ENCODE measurements at places on chromosomes 6 and 20. TPM values are rescaled to one million over a fixed set of nuclear protein-coding genes. Genes with fewer than 3 reads are reported as not detected.

GRCh38 chr6:111721753-111722154, 116.1 kb upstream of the TRAF3IP2 start:
- peak; percentile 80 for DNase-seq

DNA sequence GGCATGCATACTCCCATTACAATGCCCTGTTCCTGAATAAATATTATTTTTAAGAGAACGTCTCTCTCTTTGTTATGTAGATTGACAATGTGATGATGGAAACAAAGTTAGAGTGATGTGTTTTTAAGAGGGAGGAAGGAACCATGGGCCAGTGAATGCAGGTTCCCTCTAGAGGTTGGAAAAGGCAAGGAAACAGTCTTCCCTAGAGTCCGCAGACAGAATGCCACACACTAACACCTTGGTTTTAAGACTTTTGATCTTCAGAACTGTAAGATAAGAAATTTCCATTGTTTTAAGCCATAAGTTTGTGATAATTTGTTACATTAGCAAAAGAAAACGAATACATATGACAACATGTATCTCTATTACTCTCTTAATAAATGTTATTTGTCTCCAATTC, 4.7 kb upstream of the CENPW start:
- DNase-seq, result no peak

DNA sequence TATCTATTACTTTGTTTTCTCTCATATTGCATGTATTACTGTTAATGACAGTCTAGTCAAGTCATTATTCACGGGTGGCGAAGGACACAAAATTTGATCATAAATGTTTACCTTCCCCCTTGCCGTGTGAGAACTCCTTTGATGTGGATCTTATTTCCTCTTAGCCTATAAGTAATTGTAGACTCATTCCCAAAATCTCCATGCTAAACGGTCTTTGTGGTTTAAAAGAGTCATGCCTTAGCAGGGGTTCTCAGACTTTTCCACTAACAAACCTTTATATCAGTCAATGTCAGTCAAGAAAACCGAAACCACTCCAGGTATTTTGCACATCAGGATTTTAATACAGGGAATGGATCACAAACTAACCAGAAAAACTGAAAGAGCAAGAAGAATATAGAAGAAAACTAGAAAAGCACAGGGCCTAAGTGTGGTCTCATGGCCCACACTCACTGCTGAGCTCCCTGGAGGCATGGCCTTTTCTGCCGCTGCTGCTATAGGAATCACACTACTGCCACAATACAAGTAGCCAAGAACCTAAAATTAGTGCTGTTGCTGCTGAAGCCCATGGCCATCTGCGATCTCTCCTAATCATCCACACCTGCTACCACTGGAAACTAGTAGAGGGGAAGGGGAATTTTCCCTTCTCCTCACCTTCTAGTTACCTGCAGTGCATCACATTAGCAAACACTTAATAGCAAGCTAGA, 186.0 kb upstream of the POU3F2 start:
- no peak for DNase-seq

DNA sequence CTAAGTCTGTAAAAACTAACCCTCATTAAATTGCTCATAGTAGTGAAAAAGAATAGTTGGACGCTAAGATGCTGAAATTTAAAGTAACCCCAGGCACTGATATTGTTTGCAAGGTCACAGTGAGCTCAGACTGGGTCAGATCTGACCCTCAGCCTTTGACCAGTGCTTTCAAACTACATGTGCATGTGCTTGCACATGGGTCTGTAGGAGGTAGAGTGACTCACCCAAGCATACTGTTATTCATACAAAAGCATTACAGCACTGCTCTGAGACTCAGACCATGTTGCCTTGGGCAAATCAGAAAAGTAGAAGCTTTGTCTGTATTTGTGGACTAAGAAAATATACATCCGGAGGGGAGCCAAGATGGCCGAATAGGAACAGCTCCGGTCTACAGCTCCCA, 326.4 kb upstream of the MARCKS start:
- DNase-seq, result peak; percentile 58

Gene HCRTR2
- total RNA-seq, result not detected

DNA sequence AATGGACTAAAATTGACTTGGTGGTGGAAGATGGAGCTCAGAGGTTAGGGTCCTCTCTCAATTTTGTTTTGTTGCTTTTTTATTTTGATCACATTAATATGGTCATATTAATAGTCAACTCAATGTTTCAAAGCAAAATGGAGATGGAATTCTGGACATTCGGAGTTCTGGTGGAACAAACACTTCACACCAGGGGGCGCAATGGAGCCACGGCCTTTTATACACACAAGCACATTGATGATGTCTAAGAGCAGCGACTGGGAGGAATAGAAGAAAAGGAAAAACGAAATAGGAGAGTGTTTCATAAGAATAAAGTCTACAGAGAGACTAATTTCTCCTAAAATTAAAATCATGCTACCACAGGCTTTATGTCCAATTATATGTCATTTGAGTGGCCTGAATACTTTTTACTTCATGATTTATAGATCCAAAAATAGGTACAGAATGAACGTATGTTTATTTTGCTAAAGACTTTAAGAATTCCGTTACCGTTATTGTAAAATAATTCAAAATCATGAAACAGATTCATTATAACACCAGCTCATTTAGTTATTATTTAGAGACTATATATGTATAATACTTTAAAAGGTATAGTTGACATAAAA, 197.6 kb upstream of the SASH1 start:
- peak; percentile 84 for DNase-seq

DNA sequence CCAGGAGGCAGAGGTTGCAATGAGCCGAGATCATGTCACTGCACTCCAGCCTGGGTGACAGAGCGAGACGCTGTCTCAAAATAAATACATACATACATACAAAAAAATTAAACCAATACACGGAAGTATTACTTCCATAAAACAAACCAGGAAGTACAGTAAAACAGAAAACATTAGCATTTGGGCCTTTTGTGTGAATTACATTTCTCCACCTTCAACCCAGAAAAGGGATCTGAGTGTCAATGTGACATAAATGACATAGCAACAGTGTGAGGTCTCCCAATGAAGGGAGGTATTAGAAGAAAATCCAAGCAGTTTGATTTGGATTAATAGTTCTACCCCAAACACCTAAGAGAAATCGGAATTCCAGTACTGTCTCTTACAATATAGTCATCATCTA, 10.1 kb downstream of the CSNK2A1 start:
- no peak for DNase-seq

- no peak for DNase-seq
These were observed 2.1 kb downstream of the BTN1A1 start for GRCh38 chr6:26502165-26502564.

GRCh38 chr6:136921936-136922684, at the start of gene SLC35D3:
Gene SLC35D3 (plus strand): TSS chr6:136922301. CDS start chr6:136922429, 128 bp downstream.
- no peak for DNase-seq

DNA sequence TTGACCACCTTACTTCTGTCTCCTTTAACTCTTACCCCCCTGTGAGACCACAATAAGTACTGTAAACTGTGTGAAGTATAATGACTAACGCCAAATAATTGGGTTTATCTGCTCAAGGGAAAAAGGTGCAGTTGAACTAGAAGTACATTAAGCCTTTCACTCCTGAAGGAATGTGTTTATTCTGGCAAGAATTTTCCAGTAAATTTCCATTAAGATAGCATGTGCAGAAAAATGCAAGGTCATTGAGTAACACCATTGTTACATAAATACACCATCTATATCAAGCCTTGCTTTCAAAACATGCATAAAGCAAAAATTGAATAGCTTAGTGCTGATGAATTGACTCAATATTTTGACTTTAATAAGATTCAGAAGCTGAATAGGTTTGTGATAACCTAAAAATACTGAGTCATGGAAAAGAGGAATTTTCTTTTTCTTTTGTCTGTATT, 65.4 kb downstream of the ARHGAP18 start:
- peak; percentile 93 for DNase-seq

Gene BTNL2
- not detected for total RNA-seq

Gene PLN
- total RNA-seq, result 0.27 TPM

Gene PRL
- not detected for total RNA-seq

Gene NKX2-2
- not detected for total RNA-seq

Gene PPP1R16B
- total RNA-seq, result 0.33 TPM

DNA sequence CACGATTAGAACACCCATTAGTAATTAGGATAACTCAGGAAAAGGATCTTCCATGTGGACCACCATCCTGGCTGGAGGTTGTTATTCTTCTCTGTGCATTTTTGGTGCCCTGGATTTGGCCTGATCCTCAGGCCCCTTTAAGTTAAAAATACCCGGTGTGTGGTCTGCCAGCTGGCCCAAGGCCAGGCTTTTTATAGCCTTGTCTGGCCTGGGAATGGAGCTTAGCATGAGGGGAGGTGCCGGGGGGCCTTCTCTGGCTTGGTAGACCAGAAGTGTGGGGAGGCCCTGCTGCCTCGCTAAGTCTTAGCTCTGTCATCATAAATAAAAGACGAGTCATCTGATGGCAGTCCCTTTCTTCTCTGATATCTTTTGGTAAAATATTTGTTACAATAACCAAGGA, 71.4 kb downstream of the ARID1B start:
- peak; percentile 61 for DNase-seq

DNA sequence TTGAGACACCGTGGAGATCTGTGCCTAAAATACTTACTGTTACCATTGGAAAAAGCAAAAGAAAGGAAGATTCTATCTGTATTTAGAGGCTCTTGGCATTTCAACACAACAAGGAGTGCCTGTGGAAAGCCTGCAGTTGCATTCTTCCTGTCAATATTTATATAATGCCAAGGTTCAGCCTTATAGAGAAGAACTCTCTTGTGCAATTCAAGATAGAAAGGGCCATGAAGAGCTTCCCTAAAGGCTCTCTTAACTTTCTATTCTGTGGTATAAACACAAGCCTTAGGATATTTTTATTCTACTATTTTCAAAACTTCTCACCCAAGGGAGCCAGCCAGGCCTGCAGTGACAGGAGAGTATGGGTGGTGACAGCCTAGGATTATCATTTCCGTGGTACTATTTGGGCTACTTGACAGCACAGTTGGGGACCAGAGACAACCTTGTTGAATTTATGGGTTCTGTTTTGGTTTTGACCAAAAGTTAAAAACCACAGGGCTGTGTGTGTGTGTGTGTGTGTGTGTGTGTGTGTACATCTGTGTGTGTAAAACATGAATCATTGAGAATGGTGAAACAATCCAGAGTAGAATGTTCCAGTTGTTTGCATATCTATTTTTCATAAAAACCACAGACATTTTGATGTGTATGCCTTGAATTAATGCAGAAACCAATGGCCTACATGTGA, 700.9 kb upstream of the SLC35B3 start:
- DNase-seq, result peak; percentile 30

DNA sequence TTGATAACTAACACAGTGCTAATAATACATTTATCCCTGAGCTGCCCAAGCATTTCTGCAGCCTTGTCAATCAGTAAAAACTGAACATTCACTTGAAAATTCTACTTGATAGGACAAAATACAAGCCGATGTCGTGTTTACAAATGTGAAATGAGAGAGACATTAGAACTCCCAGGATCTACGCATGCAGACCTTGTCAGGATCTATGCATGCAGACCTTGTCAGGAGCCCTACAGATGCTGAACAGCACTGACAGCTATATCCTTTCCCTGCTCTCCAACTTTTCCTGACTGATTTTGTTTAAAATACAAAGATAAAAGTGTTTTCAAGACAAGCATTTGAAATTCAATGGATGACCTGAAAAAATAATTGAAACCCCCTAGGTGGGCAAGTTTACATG, 28.9 kb downstream of the INSM1 start:
- no peak for DNase-seq

GRCh38 chr6:144588697-144589325, 303.7 kb downstream of the UTRN start:
- peak; percentile 14 for DNase-seq

Gene GRM1
- under 0.01 TPM for total RNA-seq

- peak; percentile 35 for DNase-seq
These were observed 318.0 kb downstream of the BMP2 start for GRCh38 chr20:7085467-7085866.

Gene SLC44A4
- 0.27 TPM for total RNA-seq

DNA sequence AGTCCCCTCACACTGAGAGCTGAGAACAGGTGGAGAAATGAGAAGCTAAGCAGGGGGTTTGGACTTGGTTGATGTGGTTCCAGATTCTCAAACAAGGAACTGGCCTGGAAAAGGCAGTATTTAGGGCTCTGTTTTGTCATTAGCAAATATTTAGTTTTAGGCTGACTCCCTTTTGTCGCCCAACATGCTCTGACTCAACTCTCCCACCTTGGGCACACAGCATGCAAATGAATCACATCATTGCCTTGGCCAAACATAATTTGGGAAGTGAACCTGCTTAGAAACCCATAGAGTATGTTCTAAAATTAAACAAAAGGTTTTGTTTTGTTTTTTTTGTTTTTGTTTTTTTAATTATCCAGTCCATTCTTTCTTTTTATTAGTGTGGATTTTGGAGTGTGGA, 9.5 kb upstream of the UQCC2 start:
- DNase-seq, result no peak

GRCh38 chr6:46057792-46058191, 42.1 kb upstream of the CLIC5 start:
- DNase-seq, result no peak

- no peak for DNase-seq
These were observed 269.9 kb downstream of the UTRN start for GRCh38 chr6:144555066-144555465.

Gene BNIP5
- total RNA-seq, result not detected

GRCh38 chr20:10338426-10339180, 95.4 kb downstream of the MKKS start:
- DNase-seq, result no peak

DNA sequence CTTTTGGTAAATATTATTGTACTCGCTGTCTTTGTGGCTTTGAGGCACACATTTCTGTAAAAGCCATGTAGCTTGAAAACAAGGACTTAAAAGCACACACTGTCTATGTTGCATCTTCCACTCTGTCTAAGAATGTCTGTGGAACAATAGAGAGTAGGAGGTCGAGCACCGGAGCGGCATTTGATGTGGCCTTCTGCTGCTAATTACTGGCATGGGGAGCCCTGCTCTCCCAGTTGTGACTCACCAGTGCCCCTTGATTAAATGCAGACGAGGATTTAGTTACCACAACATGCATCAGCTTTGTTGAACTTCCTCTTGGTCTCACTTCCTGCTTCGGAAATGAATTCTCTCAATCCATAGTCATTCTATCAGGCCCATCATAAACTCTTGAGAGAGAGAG, 680.7 kb upstream of the SLC35B3 start:
- DNase-seq, result peak; percentile 56

Gene OR2H1
- total RNA-seq, result not detected

DNA sequence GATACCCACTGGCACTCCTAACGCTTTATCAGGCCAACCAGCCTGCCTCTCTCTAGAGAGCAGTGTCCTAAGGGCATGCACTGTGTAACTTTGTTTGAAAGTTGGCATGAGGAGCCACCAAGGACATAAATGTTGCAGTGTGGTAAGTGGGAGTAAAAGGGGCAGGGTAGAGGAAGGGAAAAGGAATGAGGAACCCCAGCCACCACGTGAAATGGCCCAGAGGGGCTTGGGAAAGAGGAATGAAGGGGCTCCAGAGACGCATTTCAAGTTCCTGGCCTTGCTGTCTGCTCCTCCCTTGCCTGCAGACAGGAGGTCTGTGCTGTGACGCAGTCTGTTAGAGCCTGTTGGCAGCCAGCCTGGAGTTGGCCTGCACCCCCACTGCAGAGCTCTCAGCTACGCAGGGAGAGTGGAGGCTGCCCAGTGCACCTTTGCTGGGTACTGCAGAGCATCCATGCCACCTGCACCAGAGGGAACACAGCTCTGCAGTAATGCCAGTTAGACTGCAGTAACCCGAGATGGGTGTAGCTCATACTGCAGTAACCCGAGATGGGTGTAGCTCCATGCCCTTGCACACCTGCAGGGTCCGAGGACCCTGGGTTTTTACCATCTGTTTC, 86.8 kb upstream of the SNAP25 start:
- peak; percentile 58 for DNase-seq

GRCh38 chr6:121993362-121993761, 406.1 kb upstream of the HSF2 start:
- no peak for DNase-seq

Gene TRDN
- not detected for total RNA-seq

GRCh38 chr20:44536175-44536574, 14.3 kb upstream of the SERINC3 start:
- no peak for DNase-seq
